Right renal cortex interstitium (tissue), 3 donors: ENCODE measurements at places on chromosomes 3 and 15. TPM values are rescaled to one million over a fixed set of nuclear protein-coding genes. Genes with fewer than 3 reads are reported as not detected.

- DNase-seq: no peak
These were observed 142.2 kb upstream of the ZNF385D start for GRCh38 chr3:21893242-21893641.

DNA sequence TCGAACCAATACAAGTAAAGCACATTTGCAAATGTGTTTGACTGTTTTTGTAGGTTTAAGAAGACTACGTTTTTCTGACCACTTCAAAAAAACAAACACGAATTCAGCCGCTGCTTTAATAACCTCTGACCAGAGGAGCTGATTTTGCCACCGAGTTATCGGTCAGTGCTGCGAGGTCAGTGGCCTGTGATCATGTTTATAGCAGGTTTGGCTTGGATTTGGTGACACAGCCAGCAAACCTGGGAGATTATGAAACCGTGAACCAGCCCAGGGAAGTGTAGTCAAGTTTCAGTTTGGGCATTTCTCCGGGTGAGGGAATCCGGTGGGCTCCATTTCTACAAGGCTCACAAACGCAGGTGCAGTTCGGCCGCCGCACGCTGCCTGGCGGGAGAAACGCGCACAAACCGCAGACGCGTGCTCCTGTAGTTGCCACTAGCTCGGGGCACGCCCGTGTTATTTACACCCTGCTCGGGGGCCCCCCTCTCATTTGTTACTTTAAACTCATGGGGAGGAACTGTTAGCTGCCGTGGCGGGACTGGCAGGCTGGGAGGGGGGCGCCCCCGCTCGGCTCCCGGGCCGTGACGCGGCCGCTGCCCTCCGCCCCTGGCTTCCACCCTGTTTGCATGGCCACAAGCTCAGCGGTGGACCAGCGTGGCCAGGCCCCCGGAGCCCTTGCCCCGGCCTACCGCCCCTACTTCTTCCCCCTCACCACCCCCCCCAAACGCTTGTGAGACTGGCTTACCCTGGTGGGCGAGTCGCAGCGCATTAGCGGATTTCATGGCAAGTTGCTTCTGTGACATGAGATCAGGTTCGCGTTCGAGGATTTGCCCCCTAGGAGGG lies 13.6 kb upstream of the ONECUT1 start:
- DNase-seq: no peak

- DNase-seq: no peak
These were observed 7.6 kb downstream of the NIPA2 start for GRCh38 chr15:22846073-22846472.

The MORC1 gene
- 0.61 TPM for polyA plus RNA-seq

DNA sequence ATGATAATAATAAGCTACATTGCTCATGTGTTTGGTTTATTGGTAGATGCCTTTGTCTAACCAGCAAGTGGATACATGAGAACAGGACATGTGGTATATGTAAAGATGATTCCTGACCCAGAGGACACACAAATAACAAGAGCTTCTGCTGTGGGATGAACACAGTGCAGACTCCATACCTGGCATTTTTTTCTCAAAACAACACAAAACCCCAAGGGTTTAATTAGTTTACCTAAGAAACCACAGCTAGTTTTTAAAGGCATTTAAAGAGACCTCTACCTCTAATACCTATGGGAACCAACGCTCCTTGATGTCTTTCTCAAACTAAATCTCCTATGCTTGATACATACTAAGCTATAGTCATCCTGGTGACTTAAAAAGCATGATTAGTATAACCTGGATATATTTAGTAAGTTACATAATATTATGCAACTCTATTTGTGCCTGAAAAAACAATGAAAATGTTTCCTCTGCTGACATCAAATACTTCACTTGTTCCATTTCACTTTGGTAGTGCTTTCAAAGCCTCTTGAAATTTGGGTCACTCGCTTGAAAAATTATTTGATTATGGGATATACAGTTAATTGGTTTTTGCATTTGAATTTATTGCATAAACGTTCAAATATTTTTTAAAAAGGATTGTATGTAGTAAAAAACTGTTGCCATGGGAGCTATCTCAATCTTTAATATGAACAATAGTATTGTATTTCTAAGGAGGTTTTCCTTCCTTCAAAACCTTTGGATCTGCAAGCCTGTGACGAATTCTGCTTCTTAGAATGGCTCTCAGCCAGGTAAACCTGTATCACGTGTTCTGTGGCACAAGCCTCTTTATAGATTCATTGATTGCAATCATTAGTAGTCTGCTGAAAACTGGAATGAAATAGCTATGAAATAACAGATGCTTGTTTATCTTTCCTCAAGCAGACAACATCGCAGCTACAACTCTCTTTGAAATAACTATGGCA lies 233.0 kb upstream of the KCNMB2 start:
- DNase-seq: no peak

The NGRN gene
- polyA plus RNA-seq: 129 TPM

DNA sequence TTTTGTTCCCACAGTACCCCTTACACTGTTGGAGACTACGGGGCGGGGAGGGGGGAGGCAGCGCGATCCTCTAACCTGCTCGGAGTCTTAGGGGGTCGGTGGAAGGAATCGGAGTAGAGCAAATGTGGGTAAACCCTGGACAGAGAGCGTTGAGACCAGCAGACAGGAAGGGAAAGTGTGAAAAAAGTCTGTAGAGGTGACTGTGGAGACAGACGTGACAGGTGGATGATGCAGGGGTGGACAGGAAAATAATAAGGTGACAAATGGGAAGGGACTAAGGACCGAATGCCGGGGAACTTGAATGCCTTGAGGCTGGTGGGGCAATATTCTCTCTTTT lies 424 bp downstream of the EAF2 start:
- DNase-seq: no peak

DNA sequence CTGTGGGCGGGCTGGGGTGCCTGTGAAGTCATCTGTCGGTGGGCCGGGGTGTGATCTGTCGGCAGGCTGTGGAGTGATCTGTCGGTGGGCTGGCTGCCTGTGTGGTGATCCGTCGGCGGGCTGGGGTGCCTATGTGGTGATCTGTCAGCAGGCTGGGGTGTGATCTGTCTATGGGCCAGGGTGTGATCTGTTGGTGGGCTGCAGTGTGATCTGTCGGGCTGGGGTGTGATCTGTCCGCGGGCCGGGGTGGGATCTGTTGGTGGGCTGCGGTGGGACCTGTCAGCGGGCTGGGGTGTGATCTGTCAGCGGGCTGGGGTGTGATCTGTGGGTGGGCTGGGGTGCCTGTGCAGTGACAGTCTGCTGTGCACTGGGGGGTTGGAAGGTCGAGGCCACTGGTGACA lies 204.5 kb downstream of the XXYLT1 start:
- no peak for DNase-seq

The SI gene
- polyA plus RNA-seq: not detected

DNA sequence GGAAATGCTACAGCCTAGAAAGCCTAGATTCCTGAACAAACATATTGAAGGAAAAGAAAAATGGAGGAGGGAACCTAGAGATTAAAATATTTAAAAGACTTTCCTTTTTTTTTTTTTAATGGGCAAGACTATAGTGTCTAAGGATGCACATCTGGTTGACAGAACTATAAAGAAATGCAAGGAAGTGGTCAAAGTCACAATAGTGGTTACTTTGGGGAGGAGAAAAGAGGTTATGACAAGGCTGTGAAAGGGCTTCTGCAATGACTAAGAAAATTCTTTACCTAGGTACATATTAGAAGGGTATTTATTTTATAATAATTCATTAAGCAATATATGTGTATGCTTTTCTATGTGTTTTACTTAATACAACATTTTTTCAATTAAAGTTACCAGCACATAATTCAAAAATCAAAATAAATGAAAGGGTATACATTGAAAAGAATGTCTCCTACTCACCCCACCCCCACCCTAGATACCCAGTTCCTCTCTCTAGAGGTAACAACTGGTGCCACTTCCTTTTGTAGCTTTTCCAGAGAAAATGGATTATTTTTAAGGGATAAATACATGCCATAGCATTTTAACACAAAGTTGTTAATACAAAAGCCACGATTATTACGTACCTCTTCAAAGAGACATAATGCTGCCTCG lies 70.1 kb downstream of the HERC1 start:
- no peak for DNase-seq

The PARP15 gene
- 0.25 TPM for polyA plus RNA-seq

- no peak for DNase-seq
These were observed 4.7 kb downstream of the ABHD5 start for GRCh38 chr3:43695443-43695842.

GRCh38 chr15:75170711-75171341 lies 30.9 kb upstream of the C15orf39 start:
- no peak for DNase-seq

DNA sequence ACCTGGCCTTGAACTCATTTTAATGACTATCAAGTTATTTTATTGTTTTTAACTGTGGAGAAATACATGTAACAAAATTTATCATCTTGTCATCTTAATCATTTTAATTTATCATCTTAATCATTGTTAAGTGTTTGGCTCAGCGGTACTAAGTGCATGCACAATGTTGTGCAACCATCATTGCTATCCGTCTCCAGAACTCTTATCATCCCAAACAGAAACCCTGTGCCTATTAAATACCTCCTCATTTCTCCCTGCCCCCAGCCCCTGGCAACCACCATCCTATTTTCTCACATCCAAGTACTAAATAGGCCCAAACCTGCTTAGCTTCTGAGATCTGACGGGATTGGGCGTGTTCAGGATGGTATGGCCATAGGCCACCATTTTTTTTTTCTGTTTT lies 51.5 kb upstream of the UBP1 start:
- no peak for DNase-seq

DNA sequence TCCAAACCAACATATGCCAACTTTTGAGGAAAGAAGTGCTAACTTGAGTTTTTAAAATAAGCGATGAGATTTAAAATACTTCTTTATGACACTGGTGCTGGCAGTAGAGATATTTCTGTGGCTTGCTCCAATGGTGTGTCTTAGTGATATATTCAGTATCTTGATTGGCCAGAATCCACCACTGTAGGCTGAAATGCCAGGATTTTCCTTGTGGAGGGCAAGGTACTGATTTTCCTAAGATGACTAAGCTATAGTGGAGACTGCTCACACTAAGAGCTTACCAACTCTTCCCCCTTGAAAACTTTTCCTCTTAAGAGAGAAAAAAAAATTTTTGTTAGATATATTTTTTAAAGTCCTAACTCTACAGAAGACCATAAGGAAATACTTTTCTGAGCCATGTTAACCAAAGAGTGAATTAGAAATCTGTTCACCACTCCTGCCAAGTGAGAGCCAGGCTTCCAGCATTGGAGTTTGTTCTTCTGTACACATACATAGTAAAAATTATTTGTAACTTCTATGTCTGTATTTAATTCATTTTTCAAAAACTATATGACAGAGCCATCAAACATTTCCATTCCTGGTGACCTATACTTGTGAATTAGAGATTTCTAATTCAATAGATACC lies 109.1 kb downstream of the PPP2R3A start:
- no peak for DNase-seq

GRCh38 chr3:11582191-11582968 lies 61.3 kb downstream of the VGLL4 start:
- DNase-seq: peak; percentile 81

DNA sequence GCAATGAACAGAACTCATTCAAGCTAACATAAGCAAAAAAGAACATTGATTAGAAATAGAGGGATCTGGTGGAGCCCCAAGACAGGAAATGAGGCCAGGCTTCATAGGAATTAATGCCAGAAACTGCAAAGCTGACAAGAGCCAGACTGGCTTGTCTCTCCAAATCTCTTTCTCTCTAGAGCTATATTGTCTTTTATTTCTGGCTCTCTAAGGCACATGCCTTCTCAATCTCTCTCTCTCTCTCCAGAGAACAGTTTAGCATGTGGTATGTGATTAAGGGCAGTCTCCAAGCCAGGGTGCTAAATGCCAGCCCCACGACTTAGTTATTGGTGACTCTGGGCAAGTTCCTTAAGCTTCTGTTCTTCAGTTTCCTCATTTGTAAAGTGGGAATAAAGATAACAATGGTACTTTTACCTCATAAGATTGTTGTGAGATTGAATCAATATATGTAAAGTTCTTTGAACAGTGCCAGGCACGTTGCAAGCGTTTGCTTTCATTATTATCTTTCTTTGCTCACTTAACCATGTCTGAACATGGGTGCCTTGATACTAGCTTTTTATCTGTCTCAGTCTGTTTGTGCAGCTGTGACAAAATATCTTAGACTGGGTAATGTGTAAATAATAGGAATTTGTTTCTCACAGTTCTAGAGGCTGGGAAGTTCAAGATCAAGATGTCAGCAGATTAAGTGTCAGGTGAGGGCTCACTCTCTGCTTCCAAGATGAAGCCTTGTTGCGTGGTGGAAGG lies 123.2 kb downstream of the BDH1 start:
- no peak for DNase-seq

DNA sequence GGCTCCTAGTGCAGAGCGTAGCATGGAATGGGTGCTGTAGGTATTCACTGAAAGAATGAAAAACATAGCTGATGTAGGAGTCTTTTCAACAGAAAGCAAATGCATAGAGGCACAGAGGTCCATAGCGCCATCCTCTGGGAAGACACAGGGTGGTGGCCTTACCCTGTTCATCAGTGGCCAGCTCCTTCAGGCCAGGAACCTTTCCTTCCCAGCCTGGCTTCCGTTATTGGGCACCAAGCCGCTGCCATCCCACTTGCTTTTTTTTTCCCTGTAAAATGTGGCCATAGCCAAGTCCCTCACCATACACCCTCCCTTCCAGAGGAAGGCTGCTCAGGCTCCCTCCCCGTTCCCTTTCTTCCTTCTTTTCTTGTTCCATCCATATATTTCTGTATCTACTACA lies 118.1 kb downstream of the ZNF621 start:
- DNase-seq: no peak

- no peak for DNase-seq
These were observed 9.3 kb upstream of the RFTN1 start for GRCh38 chr3:16522834-16523233.

- DNase-seq: no peak
These were observed 630 bp downstream of the KIF15 start for GRCh38 chr3:44762170-44762677.

GRCh38 chr3:127999509-128000106 lies 52.6 kb upstream of the SEC61A1 start:
- DNase-seq: no peak

The TMC3 gene
- 0.21 TPM for polyA plus RNA-seq
